ENCODE measurements at places on chromosomes 7 and 10.
A peak's percentile ranks its signal among the peaks of the same experiment; 100 is the strongest.

DNA sequence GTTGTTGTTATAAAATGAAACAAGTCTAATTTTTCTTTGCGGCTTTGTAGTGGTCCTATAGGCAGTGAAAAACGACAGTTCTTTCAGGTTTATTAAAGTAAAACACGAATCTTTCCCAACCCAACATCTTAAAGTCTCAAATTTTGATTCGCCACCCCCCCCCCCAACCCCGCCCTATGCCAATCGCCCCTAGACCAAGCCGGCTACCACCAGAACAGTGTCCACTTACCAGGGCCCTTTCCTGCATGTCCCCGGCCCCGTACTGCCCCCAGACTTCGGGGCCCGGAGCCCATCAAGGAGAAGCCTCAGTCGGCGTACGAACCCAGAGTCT is 335 bp upstream of the CHCHD1 start:
- DNase-seq: no peak

DNA sequence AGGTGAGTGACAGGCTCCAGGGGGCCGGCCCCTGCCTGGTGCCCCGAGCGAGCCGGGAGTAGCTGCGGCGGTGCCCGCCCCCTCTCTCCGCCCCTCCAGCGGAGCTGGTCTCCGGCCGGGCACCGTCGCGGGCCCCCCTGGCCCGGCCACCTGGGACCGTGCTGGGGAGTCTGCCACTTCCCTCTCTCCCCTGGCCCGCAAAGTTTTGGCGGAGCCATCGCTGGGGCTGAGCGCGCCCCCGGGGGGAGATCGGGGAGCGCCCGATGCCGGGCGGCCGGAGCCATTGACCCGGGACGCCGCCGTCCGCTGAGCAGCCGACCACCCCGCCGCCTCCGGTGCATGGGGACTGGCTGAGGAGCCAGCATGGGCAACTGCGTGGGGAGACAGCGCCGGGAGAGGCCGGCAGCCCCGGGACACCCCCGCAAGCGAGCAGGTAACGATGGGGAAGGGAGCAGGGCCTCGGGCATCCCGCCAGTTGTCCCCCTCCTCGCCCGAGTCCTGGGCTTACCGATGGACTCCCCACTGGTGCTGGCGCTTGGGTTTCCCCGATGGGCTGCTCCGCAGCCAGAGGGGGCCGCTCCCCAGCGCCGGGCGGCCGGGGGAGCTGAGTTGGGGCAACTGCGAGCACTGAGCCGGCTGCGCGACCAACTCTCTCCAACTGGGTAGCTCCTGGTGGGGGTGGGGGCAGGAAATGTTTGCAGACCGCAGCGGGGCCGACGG is at the start of gene UBTD1:
Gene UBTD1, plus strand, starts transcription at position 84 of the 720 bp plus-strand sequence. Its CDS starts 280 bp downstream, at position 364.
- DNase-seq: peak; percentile 15

GRCh38 chr7:20064974-20065862 is 152.0 kb downstream of the MACC1 start:
- DNase-seq: peak; percentile 14

DNA sequence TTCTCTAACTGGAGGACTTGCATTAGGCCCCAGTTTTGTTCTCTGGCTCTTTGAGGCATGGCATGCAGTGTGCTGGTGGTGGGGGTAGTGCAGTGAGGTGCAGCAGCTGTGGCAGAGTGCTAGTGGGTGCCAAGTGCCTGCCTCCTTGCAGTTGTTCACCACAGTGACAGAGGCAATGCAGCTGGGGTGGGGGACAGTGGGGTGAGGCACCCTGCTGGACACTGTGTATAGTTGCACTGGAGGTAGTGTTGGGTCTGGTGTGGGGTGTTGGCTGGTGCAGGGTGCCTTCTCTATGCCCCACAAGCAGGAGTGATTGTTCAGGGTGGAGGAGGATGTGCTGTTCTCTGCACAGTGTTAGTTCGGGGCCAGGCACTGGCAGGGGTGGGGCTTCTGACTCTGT is 21.7 kb upstream of the KEL start:
- DNase-seq: no peak

GRCh38 chr7:936386-937054 is 18.0 kb downstream of the ADAP1 start:
- DNase-seq: peak; percentile 84

- no peak for DNase-seq
Measured at GRCh38 chr10:130717083-130717482, 580.9 kb downstream of the GLRX3 start.

DNA sequence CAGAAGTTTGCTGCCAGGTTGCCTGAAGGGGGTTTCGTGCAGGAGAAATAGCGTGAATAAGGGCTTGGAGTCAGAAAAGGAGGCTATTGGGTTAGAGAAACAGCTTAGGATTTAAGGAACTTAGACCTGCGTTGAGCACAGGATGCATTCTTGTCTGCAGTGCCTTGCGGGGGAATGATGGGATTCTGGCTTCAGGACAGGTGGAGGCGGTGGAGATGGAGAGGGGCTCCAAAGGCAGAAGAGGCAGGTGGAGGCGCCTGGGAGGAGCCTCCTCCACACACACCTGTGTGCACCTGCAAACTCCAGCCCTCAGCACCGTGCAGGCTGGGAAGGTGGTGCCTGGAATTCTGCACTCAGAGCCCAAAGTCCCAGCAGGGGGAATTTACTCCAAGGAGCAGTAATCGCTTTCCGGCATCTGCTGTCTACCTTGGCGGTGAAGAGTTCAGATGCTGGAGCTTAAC is 1.8 kb downstream of the CLIP2 start:
- DNase-seq: no peak

DNA sequence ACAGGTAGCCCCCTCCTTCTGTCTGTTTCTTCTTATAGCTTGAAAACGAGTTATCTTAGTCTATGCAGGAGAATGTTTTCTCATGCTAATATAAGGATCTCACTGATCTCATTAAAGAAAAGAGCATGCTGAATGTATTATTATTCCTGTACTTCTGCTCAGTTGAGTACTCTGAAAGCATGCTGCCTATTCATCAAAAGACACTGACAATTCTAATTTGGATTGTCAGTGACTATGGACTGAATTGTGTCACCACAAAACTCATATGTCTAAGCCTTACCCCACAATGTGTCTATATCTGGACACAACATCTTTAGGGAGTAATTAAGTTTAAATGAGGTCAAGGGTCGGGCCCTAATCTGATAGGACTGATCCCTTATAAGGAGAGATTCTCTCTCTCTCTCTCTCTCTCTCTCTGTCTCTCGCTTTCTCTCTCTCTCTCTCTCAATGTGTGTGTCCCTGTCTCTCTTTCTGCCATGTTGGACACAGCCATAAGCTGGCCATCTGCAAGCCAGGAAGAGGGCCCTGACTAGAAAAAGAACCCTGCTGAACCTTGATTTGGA is 98.4 kb downstream of the GNAT3 start:
- DNase-seq: no peak

- no peak for DNase-seq
Measured at GRCh38 chr7:111380945-111381344, 181.3 kb downstream of the IMMP2L start.

DNA sequence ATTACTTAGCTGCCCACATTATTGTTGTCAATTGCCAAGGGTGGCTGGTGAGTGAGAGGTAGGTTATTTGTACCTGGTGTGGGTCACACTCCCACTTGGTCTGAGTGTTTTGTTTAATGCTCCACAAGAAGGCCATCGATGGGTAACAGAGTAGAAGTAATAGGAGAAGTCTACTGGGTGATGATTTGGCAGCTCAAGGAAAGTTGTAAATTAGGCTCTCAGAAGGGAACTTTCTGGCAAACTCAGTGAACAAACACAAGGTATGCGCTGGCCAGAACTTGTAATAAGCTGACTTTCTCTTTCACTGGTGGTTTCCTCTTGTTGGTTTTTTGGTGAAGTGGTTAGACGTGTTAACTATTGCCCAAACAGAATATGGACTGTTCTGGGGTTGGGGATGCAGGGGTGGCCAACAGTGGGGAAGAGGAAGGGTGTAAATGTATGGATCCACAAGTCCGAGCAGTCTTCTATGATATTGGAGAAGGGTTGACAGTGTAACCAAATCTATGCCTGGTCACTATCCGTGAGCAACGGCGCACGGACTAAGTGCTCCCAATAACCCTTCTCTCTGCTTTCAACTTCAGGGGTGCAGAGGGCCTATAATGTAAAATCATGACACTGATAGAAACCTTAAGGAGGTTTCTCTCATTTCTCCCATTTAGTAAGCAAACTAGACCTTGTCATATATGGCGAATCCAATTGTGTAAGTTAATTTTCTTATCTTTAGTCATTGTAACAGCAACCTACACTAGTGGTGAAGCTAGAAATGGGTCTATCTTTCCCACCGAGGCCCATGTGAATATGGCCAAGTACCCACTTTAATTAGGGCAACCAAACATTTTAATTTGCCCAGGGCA is 212.8 kb downstream of the PTEN start:
- DNase-seq: peak; percentile 15

DNA sequence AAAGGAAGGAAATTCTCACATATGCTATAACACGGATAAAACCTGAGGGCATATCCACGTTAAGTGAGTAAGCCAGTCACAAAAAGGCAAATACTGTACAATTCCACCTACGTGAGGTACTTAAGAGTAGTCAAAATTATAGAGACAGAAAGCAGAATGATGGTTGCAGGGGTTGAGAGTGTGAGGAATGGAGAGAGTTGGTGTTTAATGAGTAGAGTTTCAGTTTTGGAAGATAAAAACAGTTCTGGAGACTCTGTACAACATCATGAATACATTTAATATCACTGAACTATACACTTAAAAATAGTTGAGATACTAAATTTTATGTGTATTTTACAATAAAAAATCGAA is 95.1 kb downstream of the SNX13 start:
- no peak for DNase-seq

GRCh38 chr10:74190494-74190893 is 39.5 kb downstream of the ADK start:
- no peak for DNase-seq

GRCh38 chr10:80075781-80076180 is 2.7 kb upstream of the TMEM254 start:
- DNase-seq: peak; percentile 67

DNA sequence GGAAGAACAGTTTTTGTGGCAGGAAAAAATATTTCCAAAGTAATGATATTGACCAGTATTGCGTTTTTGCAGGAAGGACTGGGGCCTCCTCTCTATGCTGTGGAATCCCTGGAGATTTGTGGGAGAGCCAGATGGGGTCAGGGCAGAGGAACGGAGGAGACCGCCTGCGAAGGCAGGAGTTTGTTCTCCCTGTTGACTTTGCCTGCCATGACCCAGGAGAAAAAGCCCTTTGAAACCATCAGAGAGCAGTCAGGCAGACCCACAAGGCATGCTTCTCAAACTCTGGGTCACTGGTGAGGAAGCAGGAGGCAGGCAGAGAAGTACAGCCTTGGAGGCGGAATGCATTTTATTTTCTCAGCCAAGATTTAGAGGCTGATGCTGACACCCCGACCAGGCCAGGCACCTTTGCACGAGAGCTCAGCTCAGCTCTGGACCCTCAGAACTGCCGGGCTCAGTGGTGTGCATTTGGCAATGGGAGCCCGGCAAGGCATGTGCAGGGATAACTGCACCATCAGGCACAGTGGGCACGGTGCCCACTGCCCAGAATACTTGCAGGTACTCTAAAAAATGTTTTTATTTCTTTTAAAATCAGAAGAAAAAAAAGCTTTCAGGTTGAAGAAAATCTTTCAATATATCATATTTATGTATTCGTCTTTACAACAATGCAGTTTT is 410.4 kb downstream of the RPS24 start:
- no peak for DNase-seq

GRCh38 chr10:118694848-118695247 is 59.9 kb downstream of the CACUL1 start:
- no peak for DNase-seq

GRCh38 chr7:41750661-41751540 is 48.0 kb upstream of the INHBA start:
- DNase-seq: no peak

- DNase-seq: no peak
Measured at GRCh38 chr7:155454183-155455112, 3.5 kb upstream of the EN2 start.
